ENCODE measurements at places on chromosomes 2 and 18. TPM values are rescaled to one million over a fixed set of nuclear protein-coding genes. Genes with fewer than 3 reads are reported as not detected.

SPHKAP gene
- 0.71 TPM for total RNA-seq

COBLL1 gene
- total RNA-seq, result 0.91 TPM

GNAL gene
- total RNA-seq, result 52.5 TPM

C2orf78 gene
- total RNA-seq, result not detected

MEMO1 gene
- total RNA-seq, result 48.8 TPM

ITGA4 gene
- total RNA-seq, result 5.4 TPM

VWC2L gene
- 0.15 TPM for total RNA-seq

GAREM1 gene
- total RNA-seq, result 8.7 TPM

LDLRAD4 gene
- total RNA-seq, result 0.29 TPM

NXPH2 gene
- total RNA-seq, result 0.83 TPM

ZNF804A gene
- total RNA-seq, result 23.1 TPM

- DNase-seq, result no peak
Observed at GRCh38 chr18:9096007-9096371, 6.5 kb upstream of the NDUFV2 start.

- no peak for DNase-seq
Observed at GRCh38 chr2:74577448-74577847, 22.9 kb downstream of the DOK1 start.

GRCh38 chr2:225502971-225503370, 103.5 kb downstream of the NYAP2 start:
- no peak for DNase-seq

DNA sequence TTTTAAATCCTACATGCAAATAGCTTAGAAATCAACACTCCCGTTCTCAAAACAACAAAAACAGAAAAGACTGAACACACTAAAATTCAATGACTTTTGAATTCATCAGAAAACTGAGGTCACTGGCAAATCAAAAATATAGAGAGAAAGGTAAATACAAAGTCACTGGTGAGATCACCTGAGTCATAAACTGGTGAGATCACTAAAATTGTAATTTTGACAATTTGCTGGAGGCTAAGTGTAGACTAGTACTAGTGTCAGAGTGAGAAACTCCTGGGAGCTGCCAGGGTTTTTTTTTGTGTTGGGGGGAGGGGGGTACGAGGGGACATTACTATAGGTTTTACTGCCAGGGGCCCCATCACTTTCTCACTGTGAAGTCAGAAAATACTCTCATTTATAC, 1876.0 kb upstream of the CELF4 start:
- DNase-seq, result no peak

GRCh38 chr2:179545024-179545423, 280.4 kb upstream of the SESTD1 start:
- DNase-seq, result no peak

- no peak for DNase-seq
Observed at GRCh38 chr2:115171751-115172150, 729.3 kb downstream of the DPP10 start.

DNA sequence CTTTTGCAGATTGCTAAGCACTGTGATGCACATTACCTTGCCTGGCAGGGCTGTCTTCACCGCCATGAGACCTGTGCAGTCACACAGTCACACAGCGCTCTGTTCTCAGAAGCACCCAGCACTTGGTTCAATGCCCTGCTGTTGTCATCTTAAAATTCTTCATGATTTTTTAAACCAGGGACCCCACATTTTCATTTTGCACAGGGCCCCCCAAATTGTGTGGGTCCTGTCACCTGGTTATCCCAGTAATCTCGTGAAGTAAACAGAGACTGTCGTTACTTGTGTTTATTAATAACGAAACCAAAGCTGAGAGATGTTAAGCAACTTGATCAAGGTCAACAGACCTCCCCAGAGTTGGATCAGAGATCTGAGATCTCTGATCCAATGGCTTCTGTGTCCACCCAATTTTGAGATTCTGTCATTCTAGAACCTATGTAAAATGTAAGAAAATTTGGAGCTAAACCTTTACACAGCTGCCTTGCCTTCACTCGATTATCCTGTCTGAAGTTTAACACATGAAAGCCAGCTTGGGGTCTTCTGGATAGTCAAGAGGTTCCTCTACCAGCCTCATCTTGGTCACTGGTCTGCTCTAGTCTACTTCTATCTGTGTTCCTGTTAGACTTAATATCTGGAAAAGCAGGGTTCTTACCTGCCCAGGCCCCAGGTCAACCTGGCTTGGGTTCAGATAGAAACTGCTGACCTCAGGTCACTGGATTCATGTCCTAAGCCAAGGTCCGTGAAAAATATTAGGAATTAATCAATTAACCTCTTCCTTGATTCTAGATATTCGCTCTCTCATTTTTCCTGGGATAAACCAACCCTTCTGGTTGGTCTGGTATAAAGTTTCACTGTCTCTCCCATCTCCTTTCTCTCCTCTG, 13.7 kb upstream of the TTC39C start:
- DNase-seq, result no peak

- peak; percentile 54 for DNase-seq
Observed at GRCh38 chr2:240250985-240251847, 110.8 kb upstream of the OTOS start.

- DNase-seq, result no peak
Observed at GRCh38 chr2:130241041-130241707, 42.9 kb upstream of the TUBA3E start.

DNA sequence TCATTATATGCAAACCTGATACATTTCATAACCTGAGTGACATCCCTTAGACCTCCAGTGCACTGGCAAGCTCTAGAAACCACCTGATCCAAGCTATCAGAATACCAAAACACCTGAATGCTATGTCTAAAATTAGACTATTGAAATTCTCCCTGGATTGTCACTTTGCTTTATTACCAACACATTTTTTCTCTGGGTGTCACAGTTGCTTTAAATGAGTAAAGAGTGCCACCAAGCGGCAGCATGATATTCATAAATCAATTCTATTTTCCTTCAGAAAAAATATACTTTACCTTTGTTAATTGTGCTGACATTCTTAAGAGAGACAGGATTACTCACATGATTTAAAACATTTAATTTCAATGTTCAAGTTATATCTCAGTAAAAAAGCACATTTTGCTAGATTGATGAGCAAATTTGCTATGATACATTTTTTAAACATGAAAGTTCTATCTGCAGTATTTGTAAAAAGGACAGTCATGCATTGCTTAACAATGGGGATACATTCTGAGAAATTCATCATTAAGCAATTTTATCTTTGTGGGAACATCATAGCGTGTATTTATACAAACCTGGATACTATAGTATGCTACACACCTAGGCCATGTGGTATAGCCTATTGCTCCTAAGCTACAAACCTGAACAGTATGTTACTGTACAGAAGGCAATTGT, 338.4 kb upstream of the SLC39A10 start:
- DNase-seq, result no peak

GRCh38 chr2:226758921-226759640, 40.5 kb downstream of the IRS1 start:
- no peak for DNase-seq

DNA sequence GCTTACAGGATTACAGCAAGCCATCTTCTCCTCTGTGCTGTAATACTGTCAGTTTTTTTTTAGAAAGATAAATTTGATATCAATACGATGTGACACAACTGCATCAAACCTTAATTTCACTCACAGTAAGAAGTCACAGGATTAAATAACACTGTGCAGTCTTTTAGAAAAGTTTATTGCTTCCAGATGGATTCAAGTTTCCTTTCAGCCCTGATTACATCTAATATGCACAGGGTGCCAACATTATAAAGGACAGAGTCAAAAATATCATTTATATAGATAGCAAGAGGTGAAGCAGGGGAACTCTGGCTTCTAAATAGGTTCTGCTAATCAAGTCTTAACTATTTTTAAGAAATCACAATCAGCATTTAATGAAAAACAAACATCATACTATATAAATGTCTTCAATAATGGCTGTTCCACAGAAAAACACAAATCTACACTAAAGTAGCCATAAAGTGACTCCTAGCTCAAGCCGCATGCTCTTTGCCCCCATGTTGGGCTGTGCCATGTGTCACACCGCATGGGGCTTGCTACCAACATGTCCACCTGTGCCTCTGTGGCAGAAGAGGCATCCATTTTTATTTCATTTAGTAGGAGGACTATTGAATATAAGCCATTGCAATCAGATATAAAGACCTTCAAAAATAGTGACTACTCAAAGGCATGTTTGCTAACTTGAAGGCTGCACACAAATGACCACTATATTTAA, 35.0 kb downstream of the CERKL start:
- DNase-seq, result no peak

DNA sequence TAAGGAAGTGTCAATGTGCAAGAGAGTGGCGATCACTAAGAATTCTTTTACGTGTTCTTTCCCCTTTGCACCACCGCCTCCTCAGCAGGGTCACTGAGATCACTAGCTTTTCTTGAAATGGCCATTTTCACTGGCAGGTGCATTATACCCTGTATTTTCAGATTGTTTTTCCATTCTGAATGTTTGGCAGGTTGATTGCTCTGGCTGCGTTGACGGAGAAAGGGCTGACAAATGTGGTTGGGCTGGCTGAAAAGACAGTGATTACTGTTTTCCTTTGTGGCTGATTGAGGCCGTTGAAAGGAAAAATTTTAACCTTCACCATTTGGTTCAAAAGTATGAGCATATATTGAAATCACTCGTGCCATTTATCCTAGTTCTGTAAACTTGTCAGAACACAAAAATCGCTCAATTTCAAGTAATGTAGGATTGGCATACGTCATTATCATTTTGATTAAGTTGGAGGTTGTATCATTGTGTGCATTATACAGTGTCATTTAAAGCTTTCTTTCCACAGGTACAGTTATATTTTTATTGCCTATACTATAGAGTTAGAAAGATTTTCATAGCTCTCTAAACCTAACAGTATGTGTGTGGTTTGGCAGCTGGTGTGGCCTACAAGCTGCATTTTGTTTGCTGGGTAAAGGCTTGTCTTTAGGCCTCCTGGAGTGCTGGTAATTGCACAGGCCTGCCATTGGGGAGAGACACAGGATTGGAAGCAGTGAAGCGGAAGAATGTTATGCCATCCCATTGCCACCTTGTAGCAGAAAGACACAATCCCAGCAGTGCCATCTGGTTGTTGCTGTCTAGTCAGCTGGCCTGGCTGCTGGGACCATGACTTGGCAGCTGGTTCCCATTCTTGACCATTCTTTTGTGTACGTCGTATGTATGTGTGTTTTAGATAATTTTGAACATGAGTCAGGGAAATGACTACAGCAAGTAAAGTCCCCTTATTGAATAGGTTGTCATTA, 36.7 kb downstream of the DYNC1I2 start:
- peak; percentile 63 for DNase-seq

DNA sequence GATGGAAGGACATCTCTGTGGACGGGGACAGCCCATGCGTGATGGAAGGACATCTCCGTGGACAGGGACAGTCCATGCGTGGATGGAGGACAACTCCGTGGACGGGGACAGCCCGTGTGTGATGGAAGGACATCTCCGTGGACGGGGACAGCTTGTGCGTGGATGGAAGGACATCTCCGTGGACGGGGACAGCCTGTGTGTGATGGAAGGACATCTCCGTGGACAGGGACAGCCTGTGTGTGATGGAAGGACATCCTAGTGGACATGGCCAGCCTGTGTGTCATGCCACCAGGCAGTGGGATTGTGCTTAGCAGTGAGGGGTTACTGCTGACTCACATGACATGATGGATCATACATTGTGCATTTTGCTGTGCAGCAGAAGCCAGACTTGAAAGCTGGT, 30.0 kb upstream of the NFATC1 start:
- DNase-seq, result no peak

DNA sequence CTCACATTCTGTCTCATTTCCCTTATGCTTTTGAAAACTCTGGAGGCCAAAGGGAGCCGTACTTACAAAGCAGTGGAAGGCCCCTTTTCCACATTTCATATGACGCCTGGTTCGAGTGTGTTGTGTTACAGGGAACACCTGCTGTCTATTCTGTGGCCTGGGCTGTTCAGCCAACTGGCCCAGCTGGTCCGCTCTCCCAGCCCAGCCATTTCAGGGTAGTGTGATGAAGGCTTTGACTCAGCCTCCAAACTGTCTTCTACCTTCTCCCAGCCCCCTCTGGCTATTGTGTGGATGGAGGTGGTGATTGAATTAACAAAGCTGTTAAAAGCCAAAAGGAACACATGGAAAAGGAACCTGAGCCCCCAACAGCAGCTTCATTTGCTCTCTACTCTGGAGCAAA, 233.8 kb downstream of the ICOS start:
- peak; percentile 28 for DNase-seq

GRCh38 chr2:70011335-70011734, 49.9 kb upstream of the ASPRV1 start:
- DNase-seq, result no peak

DNA sequence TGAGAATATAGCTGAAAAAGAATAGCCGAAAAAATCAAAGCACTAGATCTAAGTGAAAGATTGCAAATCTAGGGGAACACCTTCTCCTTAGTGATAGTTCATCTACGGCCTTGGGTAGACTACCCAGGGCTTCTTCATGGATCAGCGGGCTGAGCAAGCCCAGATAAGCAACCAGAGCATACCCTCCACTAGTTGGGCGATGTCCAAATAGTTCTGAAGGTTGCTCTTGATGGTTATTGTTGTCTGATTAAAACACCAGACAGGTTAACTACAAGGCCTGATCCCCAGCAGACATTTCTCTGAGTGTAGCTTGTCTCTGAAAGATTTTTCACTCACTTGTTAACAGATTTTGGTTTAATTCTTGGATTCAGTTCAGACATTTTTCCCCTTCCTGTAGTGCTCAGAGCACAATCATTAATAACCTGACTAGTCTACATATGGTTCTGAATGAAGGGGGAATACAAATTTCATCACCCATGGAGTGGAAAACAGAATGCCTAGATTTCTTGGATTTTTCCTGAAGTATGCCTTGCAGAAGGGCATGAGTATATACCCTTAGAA, 99.6 kb downstream of the BABAM2 start:
- DNase-seq, result no peak

- no peak for DNase-seq
Observed at GRCh38 chr2:61184263-61184662, 22.3 kb downstream of the C2orf74 start.

GRCh38 chr2:130966775-130967490, 126.3 kb downstream of the FAM168B start:
- no peak for DNase-seq

DNA sequence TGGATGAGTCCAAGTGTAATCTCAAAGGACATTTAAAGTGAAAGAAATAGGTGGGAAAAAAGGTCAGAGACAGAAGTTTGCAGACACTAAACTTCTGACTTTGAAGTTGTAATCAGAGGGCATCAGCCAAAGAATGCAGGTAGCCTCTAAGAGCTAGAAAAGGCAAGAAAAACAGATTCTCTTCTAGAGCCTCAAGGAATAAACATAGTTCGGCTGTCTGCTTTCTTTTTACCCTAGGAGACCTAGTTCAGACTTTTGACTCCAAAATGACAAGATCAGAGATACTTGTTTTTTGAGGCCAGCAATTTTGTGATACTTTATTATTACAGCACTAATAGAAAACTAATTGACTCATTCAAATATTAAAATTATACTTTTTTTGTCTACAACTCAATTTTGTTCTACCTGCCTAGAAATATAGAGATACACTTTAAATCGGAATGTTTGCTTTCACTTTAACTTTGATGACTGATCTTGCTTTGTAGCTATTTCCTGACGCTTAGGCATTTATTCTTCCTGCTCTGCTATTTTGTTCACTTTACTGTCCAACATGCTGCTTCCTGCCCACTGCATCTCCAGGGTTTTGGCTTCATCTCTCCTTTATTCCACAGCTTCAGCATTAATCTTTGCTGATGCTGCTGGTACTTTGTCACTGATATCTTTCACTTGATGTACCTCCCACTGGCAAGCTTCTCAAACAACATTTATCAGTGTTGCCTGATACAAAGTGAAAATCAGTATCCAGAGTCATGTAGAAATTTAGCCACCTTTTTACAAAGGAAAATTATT, 272.5 kb downstream of the DSEL start:
- no peak for DNase-seq
